Posterior vena cava (tissue), 2 donors: ENCODE measurements at places on chromosomes 13 and 19.

DNA sequence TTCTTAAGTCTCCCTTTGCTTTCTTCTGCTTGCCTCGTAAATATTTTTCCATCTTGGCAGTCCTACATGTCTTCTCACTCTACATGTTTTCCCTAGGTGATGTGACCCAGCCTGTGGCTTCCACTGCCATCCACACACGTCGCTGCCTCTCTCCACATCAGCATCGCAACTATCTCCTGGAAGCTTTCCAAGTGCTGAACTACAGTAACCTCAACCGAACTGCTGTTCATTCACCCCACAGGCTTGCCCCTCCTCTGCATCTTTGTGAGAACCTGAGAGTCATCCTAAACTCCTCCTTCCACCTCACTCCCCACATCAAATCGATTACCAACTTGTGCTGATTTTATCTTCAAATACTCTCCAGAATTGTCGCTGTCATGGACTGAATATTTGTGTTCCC lies 41.2 kb upstream of the USPL1 start:
- DNase-seq = no peak

GRCh38 chr19:33604651-33605050 lies 17.1 kb upstream of the CHST8 start:
- DNase-seq = no peak

DNA sequence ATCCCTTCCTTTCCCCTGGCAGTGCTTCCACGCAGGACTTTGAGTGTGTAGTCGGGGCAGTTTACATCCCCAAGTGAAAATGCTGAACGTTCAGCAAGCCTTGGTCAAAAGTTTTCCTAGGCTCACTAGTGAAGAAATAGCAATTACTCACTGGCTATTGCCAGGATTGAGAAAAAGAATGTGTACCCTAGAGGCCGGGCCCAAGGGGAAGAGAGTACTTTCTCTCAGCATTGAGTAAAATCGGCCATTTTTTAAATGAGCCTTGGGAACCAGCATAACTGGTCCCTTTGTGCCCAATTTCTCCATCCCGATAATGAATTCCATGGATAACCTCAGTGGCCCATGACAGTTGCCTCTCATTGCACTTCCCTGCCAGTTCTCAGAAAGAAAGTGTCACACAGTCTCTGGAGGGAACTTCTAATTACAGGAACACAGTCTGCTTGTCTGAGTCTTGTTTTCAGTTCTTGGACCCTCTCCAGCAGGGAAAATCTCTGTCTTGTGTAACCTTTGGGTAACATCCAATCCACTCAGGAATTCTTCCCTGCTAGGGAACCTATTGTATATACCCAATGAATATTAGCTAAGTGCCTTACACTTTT lies 7.3 kb upstream of the OR7D2 start:
- no peak for DNase-seq

GRCh38 chr19:52464798-52465470 lies 11.6 kb downstream of the ZNF578 start:
- no peak for DNase-seq

DNA sequence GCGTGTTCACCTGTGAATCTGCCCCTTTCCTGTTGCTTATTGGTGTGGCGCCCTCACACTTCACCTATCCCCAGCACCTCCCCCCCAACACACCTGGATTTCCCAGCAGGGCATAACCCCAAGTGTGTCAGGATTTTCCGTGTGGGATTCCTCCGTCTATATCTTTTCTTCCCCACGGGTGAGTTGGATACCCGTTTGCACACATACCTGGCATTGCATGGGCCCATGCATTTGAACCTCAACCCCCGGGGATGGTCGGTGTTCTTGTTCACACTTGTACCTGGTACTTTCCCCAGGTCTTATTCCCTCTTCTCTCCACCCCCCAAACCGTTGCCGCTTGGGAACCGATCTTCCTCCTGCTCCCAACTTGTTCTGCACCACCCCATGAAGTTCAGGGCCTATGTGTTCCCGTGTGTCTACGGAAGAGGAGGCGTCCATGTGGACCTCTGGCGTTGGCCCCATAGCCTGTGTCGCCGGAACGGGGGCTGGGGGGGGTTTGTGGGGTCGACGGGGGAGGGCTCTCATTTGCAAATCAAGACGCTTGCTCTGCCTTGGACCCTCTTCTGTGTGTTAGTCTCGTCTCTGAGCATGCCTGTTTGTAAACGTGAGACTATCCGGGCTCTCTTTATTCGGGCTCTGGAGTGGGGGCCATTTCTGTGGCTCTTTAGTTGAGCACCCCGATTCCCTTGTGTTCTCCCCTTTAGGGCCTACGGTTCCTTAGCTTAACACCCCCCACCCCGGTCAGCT lies 1.7 kb downstream of the PRR12 start:
- no peak for DNase-seq

DNA sequence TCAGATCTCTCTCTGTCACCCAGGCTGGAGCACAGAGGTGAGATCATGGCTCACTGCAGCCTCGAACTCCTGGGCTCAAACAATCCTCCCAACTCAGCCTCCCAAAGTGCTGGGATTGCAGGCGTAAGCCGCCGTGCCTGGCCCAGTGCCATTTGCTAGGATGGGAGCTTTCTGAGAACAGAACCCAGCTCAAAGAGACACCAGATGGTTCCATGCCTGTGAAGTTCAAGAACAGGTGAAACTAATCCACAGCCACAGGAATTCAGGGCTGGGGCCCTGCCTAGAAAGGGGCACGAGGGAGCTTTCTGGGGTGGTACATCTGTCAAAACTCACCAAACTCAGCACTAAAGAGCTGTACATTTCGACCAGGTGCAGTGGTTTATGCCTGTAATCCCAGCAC lies 4.2 kb downstream of the SLC7A9 start:
- DNase-seq = no peak
